Activated T-cell treated with anti-CD3 and anti-CD28 coated beads, Interleukin-2, amount 50 U/mL, for 72 hours (primary cell): ENCODE measurements at places on chromosomes 2 and 18. TPM values are rescaled to one million over a fixed set of nuclear protein-coding genes. Genes with fewer than 3 reads are reported as not detected.

DNA sequence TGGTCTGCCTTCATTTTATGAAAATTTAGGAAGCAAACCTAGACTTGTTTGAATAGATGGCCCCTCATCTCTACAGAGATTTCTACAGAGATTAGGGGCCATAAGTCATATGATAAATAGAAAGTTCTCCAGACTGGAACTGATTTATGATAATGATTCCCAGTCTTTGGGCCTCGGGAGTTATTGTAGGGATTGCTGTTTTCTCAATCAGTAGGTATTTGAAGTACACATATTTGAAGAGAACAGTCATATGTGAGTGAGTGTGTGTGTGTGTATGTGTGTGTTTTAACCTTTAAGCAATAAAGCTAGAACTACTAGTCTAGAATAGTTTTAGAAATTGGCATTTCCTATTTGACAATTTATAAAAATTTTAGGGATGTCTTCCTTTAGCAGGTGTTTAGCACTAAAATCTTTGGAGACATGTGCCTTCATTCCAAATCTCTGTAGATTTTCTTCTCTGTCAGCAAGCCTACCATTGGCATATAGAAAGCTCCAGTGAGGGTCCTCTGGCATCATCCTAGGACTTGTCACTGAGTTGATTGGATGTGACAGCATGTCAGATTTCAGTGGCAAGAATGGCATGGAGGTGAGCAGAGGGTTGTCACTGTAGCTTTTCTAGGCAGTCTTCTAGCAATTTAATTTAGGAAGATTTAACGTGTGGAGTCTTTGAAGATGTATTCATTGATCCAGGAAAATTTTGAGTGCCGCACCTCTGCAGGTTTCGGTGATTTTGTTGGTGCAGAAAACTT is 71.2 kb downstream of the MYO1B start:
- no peak for DNase-seq

- no peak for DNase-seq
Measured at GRCh38 chr2:88614497-88615157, 12.6 kb downstream of the EIF2AK3 start.

- DNase-seq: no peak
Measured at GRCh38 chr2:67566958-67567635, 170.0 kb downstream of the ETAA1 start.

DNA sequence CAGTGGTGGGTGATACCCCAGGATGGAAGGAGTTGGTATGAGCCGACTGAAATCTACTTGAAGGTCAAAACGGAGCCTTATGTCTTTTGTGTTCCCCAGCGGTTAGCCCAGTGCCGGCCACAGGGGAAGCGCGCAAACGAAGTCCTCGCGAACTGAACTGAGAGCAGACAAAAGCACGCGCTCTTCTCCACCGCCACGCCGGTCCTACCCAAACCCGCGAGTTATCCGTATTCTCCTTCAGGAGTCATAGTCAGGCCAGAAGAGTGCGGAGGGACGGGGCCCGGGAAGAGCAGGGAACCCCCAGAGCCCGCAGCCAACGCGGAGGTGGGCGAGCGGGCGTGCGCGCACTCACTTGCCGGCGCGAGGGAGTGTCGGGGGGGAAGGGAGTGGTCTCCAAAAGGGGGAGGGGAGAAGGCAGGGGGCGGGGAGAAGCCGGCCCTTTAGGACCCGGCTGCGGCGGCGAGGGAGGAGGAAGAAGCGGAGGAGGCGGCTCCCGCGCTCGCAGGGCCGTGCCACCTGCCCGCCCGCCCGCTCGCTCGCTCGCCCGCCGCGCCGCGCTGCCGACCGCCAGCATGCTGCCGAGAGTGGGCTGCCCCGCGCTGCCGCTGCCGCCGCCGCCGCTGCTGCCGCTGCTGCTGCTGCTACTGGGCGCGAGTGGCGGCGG is at the start of gene IGFBP2:
TSS of gene IGFBP2 (plus strand) at position 469 of the 664 bp plus-strand sequence. CDS start at position 573, 104 bp downstream.
- DNase-seq: peak; percentile 33

GRCh38 chr18:32264401-32264800 is 74.6 kb downstream of the MEP1B start:
- DNase-seq: no peak

DNA sequence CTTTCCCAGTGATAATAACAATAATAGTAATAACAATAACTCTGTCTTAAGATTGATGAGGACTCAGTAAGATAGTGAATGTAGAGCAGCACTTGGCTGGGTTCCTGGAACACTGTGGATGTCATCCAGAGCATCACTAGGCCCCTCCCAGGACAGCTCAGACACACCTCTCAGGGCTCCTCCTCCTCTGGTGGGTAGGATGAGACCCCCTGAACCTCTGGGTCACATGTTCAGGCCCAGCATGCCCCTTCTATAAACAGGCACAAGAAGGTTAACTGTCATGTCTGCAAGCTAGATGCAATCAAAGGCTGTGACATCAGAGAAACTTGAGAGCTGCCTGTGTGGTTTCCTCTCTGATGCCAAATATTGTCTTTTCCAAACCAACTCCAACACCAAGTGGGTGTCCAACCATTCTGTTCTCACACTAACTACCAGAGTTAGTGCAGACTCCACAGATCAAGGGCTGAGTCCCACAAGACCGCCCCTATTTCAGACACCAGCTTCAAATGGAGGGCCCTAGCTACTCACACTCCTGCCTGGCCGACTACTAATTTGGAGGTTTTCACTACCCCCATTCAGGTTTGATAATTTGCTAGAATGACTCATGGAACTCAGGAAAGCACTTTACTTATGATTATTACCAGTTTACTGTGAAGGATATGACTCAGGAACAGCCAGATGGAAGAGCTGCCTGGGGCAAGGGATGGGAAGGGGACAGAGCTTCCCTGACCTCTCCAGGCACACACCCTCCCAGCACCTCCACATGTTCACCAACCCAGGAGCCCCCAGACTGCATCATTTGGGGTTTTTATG is 46.4 kb upstream of the BZW1 start:
- DNase-seq: peak; percentile 68

GRCh38 chr2:64298161-64298560 is 153.9 kb upstream of the PELI1 start:
- no peak for DNase-seq

DNA sequence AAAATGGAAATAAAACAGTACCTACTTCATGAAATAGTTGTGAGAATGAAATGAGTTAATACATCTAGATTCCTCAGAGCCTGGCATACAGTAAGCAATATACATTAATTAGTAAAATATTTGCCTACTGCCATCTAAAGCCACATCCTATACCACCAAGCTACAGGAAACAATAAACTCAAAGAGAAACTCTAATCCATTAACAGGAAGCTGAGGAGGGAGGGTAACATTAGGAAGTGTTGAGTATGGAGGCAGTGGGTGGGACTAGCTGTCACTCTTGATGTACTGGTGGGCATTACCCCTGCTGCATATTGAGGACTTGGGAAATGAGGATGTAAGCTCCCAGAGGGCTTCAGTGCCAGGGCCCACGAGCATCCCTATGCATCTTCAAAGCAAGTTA is 396.5 kb downstream of the TNS1 start:
- DNase-seq: no peak

TMEM214 gene
- 53.6 TPM for total RNA-seq

LOXL3 gene
- 3.1 TPM for total RNA-seq

C2orf66 gene
- 0.38 TPM for total RNA-seq
